ENCODE measurements at places on chromosomes 16 and 17. TPM values are rescaled to one million over a fixed set of nuclear protein-coding genes. Genes with fewer than 3 reads are reported as not detected.

- DNase-seq, result no peak
Observed at GRCh38 chr17:45087504-45087975, 26.4 kb downstream of the NMT1 start.

- DNase-seq, result no peak
Observed at GRCh38 chr17:70208080-70208794, 38.9 kb downstream of the KCNJ2 start.

- no peak for DNase-seq
Observed at GRCh38 chr17:37736428-37736827, 8.4 kb downstream of the HNF1B start.

- no peak for DNase-seq
Observed at GRCh38 chr16:11791144-11791828, 5.8 kb downstream of the ZC3H7A start.

DNA sequence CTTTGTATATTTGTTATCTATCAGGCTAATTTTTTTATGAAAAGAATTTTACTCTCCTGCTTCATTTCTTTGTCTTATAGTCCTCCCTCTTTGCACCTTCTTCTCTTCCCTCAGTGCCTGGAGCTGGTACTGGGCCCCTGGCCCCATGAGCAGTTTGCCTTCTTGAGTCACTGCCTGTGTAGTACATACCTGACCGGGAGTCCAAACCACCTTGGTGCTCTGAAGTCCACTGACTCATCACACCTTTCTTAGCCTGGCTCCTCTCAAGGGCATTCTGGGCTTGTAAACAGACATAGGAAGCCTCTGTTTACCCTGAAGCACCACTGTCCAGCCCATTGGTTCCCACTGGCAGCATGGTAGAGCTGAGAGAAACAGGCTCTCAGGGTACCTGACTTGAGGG is 11.0 kb upstream of the TACO1 start:
- no peak for DNase-seq

DNA sequence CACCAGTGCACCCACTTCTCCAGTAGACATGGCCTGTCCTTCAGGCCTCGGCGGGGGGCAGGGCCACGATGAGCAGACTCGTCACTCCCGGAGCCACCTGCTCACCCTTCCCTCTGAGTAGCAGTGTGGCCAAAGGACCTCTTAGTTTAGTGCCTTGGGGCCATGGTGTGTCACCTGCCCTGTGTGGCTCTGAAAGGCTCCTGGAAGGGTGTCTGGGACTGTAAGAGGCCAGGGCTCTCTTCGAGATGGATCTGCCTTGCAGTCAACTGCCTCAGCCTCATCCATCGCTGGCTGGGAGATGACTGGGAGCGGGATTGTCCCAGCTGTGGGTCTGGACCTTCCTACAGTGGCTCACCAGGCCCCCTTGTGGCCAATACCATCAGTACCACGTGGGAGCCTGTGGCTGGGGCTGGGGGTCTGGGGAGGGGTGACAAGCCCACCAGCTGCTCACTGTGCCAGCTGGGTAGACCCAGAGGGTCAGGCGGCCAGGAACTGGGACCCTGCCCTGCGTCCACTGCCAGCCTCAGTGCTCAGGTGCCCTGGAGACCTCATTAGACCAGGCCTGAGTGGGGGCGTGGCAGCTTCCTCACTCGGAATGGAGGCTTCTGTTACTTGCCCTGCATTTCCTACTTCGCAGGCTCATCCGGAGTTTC is 133.4 kb downstream of the OR1D5 start:
- peak; percentile 73 for DNase-seq

GRCh38 chr16:79042886-79043285 is 557.7 kb downstream of the MAF start:
- no peak for DNase-seq

Gene KRT23
- 0.59 TPM for polyA plus RNA-seq

Gene COX10
- 4.6 TPM for polyA plus RNA-seq

Gene KRTAP1-1
- not detected for polyA plus RNA-seq

Gene CHRNE
- polyA plus RNA-seq, result 0.77 TPM

Gene RNF222
- not detected for polyA plus RNA-seq

Gene TPSG1
- polyA plus RNA-seq, result not detected

Gene IGFALS
- polyA plus RNA-seq, result 8.2 TPM

Gene HSF5
- not detected for polyA plus RNA-seq

Gene SPNS2
- 51.7 TPM for polyA plus RNA-seq

Data from pancreas (tissue), 10 donors.